ENCODE measurements at places on chromosomes 5 and 9.

- DNase-seq = no peak
These were observed 81.8 kb downstream of the PRDM6 start for GRCh38 chr5:123170816-123171215.

GRCh38 chr5:15574806-15575325 is 74.9 kb downstream of the FBXL7 start:
- no peak for DNase-seq

- no peak for DNase-seq
These were observed 26.1 kb downstream of the NR5A1 start for GRCh38 chr9:124481115-124481514.

GRCh38 chr5:139094154-139095131 is 103.7 kb downstream of the SIL1 start:
- DNase-seq = no peak

GRCh38 chr9:75938946-75939345 is 48.5 kb downstream of the PCSK5 start:
- no peak for DNase-seq

DNA sequence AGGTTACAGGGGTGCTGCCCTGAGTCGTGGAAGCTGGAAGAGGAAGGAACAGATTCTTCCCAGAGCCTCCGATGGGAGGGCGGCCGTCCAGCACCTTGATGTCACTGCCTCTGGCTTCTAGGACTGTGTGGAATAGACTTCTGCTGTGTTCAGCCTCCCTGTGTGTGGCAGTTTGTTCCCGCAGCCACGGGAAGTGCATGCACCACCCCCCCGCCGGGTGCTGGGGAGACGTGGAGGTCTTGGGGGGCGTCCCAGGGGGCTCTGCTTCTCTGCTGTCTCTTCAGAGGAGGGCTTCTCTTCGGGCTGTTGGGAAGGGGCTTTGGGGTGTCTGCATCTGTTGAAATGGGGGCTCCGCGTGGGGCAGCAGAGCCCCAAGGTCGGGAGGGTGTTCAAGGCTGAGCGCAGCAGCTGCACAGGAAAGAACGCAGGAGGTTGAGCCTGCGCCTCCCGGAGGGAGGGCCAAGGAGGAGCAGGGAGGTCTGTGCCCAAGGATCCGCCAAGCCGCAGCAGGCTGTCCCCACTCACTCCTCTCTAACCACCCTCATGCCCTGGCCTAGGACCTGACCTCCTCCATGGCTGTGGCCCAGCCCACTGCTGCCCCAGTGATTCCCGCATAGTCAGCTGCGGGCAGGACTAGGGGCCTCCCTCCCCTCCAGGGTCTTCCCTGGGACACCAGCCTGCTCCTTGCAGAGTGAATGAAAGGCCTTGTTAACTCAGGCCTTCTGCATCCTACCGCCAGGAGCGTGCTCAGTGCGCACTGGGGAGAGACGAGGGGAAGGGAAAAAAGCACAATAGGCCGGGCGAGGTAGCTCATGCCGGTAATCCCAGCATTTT is 45.0 kb downstream of the ROPN1L start:
- no peak for DNase-seq

GRCh38 chr5:134374232-134374631 is 2.9 kb downstream of the UBE2B start:
- no peak for DNase-seq

- DNase-seq = no peak
These were observed 62.9 kb downstream of the FBXO38 start for GRCh38 chr5:148446611-148447010.

DNA sequence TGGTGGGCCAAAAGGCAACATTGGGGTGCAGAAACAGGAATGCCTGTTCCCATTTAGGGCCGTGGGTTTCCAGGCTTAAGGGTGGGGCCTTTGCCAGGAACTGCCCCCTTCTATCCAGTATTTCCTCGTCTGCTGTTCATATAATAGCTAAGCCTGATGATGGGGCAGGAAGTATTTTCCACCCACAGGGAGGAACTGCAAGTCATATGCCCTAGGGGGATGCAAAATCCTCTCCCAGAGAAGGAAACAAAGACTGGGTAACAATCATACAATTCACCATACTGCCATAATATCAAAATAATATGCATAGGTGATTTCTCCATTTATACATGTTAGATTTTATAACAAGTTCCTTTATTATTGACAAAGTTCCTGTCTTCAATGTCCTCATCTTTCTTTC is 20.5 kb upstream of the RPS23 start:
- DNase-seq = no peak

DNA sequence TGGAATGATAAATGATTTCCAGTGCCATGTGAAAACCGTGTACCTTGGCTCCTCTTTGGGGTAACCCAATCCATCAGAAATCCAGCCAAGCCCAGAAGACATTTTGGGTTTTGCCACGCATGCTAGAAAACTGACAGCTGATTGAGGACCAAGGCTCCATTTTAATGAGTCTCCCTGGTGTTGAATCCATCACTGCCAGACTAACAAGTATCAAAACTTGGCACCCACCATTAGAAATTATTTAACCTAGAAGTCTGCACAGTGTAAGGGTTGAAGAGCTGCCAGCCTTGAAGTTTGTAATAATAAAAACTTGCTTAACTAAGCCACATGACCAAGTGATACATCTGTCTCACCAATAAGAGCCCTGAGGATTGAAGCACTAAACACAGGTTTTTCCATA is 369.9 kb downstream of the DNAH5 start:
- DNase-seq = no peak

DNA sequence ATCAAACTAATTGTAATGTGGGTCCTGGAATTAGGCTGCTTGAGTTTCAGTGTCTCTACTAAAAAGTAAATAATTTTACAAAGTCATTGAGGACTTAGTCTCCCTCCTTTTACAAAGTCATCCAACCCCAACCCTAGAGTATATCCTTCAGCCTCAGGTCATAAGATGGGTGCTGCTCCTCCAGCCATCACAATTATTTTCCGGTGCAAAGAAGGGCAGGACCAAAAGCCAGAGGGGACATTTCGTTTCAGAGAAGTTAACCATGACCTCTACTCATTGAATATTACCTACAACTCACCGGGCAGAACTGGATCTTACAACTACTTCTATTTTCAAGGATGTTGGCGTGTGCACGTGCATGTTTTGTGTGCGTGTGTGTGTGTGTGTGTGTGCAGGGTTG is 60.5 kb upstream of the TNFSF8 start:
- DNase-seq = no peak

DNA sequence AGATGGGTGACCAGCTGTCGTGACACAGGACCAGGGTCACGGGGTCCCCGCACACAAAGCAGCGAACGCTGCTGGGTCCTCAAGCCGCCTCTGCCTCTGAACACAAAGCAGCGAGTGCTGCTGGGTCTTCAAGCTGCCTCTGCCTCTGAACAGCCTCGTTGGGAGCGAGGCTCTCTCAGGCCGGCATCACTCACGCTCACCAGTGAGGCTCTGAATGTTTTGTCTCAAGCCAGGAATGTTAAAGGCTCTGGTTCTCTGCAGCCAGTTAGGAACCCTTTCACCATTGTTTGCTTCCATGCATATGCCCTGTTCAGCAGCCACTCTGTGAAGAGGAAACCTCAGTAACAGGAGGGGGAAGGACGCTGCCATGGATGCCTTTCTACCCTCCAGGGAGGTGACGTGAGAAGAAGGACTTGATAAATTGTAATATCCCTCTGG is 82.7 kb upstream of the TAF11L2 start:
- DNase-seq = no peak
